Astrocyte of the hippocampus (primary cell): ENCODE measurements at places on chromosomes 13 and 19.
A peak's percentile ranks its signal among the peaks of the same experiment; 100 is the strongest.

DNA sequence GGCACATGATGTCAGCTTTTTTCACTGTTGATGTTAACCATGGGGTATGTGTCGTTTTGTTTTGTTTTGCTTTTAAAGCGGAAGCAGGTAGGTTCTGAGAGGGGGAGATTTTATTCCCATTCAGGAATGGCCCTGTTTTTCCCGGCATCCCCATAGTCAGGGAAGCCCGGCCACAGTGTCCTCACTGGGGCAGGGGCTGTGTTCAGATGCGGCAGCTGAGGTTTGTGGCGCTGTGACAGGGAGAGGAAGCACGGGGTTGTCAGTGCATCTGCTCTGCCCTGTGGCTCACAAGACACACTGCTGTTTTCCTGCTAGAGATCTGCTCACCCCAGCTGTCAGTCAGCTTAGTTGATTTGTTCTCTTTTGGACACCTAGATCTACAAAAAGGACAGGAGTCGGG lies 27.6 kb downstream of the ANKRD27 start:
- DNase-seq, result no peak

DNA sequence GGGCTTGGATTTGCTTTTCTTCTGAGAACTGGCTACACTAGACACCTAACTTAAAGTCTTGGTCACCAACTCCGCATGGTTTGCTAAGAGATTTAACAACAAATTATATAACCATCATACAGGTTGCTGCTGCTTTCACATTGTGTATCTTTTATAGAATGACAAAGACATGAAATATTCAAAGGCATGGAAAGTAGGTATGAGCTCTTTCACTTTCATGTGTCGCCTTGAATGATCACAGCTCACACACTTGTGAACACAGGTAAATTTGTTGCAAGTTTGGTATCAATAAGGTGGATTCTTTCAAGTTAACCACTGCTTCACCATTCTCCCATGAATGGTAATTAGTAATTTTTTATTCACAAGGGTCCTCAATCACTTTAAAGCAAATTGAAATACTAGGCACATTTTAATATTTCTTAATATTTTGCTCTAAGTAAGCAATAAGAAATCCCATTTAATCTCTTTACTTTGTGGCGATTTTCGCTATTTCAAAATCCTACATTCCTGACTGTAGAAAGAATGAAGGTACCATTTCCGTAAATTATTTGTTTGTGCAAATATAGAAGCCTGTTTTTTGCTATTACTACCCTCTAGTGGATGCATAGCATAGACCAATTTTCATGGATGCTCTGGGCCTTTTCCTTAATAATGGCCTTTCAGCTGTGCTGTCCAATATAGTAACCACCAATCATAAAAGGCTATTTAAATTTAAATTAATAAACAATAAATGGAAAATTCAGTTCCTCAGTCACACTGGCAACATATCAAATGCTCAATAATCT lies 45.5 kb upstream of the FREM2 start:
- peak; percentile 10 for DNase-seq

DNA sequence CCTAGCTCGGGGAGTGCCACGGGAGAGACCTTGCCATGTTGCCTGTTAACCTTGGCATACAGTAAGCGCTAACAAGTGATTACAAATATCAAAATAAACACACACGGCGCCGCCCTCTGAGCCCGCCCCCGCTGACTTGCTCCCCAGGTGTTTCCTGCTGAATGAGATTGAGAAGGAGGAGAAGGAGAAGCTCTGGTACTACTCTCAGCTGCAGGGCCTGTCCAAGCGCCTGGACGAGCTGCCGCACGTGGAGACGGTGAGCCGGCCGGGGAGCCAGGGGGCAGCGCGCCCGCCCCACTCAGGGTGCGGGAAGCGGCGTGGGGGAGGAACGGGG lies 5.0 kb downstream of the APC2 start:
- DNase-seq, result no peak

GRCh38 chr19:5103812-5104410 lies 135.0 kb downstream of the KDM4B start:
- no peak for DNase-seq

GRCh38 chr13:99273128-99273527 lies 14.9 kb upstream of the GPR18 start:
- no peak for DNase-seq

- DNase-seq, result no peak
Observed at GRCh38 chr19:58325311-58326022, 1.3 kb upstream of the ZSCAN22 start.

DNA sequence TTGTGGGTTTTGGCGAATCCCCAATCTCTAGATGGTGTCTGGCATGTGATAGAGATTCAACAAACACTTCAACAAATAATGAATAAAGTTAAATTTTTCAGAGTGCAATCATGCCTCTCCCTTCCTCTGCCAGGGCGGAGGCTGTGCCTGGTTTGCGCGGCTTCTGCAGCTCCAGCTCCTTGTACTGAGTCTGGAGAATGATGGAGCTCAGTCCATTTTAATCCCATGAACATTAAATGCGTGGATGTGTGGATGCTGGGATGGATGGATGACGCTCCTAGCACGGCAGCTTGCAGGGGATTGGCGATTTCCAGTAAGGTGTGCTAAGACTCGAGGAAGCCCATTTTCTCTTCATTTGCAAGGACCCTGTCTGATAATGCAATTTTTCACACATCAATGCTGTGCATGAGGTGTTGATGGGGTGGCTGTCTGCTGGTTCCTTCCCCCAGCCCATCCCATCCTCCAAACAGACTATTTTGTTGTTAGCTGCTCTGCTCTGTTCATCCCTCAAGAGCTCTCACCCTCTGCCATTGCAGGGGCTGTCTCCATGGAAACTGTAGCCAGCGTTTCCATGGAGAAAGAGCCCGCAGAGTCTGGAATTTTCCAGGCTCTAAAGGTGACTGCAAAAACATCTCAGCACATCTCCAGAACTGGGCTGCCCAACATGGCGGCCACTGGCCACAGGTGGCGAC lies 92.6 kb upstream of the PEG3 start:
- DNase-seq, result no peak

- peak; percentile 38 for DNase-seq
Observed at GRCh38 chr13:114033541-114034315, 59.9 kb upstream of the C13orf46 start.

DNA sequence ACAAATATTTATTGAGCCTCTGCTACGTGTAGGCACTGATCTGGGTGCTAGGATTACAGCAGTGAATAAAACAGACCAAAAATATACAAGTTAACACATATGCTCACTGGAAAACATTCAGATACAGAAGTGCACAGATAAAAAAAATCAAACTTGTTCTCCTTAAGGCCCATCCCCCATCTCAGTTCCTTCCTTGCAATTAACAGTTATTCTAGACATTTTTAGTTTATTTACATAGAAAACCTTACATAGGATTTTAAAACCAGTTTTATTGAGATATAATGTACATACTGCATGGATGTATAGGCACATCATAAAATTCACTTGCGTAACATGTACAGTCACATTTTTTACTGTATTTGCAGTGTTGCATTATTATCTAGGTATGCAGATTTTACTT lies 36.5 kb upstream of the HMGB1 start:
- no peak for DNase-seq

DNA sequence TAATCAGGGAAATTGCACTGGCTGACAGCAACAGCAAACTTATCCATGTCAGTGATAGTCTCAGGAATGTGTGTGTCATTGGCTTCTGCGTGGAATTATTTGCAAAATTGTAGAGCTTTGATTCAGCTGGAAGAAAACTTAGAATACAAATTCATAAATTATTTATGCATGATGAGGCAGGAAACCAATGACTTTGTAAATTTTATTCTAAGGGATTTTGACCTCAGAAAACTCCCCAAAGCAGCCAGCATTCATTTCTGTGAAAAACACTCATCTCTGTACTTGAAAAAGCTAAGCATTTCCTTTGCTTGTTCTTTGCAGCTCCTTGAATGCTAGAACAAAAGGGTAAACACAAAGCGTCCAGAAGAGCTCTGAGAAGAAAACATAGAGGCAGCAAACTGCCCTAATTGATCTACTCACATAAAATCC lies 162.4 kb downstream of the DCT start:
- DNase-seq, result peak; percentile 26

GRCh38 chr19:280541-281009 lies 10.6 kb downstream of the PLPP2 start:
- no peak for DNase-seq
